Aorta (tissue), 5 donors: ENCODE measurements at places on chromosomes 7 and 10.
A peak's percentile ranks its signal among the peaks of the same experiment; 100 is the strongest.

DNA sequence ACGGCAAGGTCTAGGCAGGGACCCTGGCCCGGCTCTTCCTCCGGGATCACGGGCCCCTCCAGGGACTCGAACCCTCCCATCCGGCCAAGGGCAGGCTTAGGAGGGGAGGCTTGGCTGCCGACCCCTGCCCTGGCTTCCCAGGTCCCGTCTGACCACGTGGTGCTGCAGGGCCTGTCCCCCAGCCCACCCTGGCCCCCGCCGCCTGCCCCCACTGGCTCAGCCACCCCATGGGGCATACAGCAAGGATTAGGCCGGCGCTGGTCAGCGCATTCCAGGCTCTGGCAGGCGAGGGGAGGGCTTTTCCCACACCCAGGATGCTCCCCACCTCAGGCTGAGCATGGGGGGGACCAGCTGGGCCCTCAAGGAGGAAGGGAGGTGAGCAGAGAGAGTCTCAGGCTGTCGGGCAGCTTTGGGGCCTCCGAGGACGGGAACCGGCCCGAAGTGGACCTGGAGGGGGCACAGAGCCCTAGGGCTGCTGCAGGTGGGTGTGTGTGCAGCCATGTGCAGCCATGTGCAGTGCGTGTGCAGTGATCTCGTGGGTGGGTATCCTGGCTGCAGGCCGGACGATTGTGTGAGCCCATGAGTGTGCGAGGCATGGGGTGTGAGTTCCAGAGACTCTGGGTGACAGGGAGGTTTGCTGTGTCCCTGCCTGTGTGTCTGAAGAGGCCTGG lies 713 bp upstream of the GRIFIN start:
- no peak for DNase-seq

GRCh38 chr10:98293550-98294269 lies 25.7 kb upstream of the LOXL4 start:
- DNase-seq, result no peak

GRCh38 chr7:25093268-25093826 lies 31.7 kb downstream of the CYCS start:
- peak; percentile 90 for DNase-seq

DNA sequence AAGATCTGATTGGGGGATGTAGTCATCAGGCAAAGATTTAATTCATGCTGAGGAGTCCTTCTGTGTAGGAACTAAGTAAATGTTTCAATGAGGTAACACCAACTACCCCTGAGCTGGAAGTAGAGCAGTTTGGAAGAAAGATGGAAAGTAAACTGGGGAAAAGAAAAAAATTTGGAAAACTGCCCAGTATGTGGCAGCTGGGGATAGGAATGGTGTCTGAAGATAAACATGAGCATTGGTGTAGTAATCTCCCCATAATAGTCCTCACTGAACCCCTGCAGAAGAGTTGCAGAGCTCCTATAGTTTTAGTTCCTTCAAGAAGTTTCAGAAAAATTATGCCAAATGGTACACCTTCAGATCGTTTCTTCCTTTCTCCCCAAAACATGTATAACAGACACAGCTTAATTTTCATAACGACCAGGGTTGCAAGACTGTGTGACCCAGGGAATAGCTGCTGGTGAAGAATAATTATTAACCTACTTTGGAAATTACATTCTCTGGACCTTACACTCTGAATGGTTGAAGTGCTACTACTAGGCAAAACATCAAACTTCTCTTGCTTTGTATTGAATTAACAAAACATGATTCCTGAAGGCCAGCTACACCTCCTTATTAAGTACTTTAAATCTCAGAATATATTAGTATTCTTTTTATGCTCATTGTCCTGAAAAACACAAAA lies 446.4 kb upstream of the NRG3 start:
- no peak for DNase-seq

- no peak for DNase-seq
These were observed 27.1 kb downstream of the RBM17 start for GRCh38 chr10:6115824-6116350.

DNA sequence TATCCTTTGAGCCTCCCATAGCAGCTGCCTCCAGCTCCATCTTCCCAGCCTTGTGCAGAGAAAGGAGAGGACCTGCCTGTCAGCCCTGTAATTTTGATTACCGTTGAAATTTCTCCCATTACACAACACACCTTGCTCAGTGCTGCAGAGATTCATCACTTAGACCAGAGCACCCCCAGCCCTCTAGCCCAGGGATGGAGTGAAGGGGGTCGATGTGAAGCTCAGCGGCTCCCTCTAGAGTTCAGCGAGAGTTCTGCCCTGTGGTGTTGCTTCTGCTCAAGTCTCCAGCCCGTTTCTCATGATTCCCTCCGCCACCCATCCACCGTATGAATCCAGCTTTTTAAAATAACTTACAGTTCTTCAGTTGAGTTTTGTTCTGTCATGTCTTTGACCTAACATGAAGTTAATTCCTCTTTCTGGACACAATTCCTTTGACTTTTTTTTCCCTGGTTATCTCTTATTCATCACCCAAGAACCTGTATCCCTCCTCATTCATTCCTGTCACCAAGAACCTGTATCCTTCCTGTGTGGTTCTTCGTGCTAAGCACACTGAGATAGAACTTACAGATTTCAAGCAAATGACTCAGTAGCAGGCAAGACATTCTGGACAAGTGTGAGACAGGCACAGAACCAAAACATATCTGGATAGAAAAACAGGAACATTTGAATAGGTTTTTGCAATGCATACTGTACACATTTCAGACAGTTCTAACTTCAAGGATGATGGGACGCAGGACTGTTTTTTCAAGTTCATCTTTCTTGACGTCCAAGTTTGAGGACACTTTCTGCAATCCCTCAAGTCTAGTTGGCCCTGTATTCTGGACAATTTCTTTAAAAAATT lies 35.0 kb upstream of the ZNF32 start:
- no peak for DNase-seq

DNA sequence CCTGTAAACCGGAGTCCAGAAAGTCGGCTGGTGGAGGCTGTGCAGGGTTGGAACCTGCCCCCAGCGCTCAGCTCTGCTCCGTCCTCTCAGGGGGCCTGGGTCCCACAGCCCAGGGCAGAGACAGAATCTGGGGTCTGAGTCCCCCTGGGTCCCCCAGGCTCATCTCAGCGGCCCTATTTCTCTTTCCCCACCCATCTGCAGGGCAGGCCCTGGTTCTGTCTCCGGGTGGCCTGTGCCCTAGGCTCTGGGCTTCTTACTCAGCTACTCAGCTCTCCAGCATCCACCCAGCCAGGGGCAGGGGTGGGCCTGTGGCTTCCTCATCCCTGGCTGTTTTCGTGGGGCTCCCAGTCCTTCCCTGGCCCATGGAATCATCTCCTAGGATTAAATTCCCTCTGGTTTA lies 183.4 kb downstream of the ADARB2 start:
- peak; percentile 39 for DNase-seq

DNA sequence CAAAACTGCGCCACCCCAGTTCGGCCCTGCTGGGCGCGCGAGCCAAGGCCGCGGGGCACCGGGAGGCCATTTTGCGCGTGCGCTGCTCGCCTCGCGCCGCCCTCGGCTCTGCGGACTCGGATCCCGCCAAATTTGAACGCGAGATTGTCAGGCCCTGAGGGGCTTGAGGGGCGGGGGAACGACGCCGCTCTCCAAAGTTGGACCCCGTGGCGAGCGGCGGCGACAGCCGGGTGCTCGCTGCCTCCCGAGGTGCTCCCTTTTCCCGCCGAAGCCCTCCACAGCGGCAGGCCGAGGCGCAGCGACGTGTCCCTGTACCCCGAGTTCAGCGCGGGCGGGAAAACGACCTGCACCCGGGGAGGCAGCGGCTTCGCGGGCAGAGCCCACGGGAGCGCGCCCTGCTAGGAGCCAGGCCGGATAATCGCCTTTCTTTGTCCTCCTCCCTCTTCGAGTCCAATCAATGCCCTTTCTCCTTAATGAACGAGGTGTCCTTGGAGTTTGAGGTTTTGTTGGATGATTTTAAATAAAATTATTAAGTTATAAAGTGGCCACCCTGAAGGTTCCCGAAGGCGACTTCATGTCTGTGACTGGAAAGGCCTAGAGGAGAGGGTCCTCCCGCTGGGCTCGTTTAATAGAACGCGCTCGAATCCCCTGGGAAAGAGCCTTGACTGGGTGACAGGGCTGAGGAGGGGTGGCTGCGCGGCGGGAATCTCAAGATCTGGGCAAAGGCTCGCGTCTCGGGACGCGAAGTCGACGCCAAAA lies 10.7 kb upstream of the SPAG6 start:
- peak; percentile 79 for DNase-seq

DNA sequence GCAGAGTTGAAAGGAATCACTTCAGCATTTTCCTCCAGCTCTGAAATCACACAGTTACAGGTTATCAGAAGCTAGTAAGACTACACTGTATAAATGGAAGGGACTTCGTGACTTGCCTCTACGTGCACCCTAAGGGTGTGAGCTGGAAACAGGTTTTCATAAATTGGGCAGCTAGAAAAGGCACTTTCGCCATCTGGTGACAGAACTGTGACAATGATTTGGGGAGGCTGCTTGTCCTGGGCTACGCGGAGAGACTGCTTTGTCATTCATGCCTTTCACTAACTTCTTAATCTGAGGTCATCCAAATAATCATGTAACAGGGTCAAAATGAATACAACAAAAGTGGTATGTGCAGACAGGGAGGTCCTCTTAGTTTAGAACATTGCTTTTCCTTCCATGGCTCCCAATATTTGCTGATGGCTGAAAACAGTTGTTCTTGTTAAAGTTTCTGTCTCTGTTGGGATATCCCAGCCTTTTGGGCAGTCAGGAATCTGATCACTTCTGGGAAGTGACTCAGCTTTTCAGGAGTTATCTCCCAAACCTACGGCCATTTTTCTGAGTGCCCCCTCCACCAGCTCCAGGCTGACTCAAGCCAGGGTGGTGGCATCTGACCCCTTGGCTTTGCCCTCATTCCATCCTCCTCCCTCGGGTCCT lies 17.8 kb downstream of the VWC2 start:
- DNase-seq, result no peak

DNA sequence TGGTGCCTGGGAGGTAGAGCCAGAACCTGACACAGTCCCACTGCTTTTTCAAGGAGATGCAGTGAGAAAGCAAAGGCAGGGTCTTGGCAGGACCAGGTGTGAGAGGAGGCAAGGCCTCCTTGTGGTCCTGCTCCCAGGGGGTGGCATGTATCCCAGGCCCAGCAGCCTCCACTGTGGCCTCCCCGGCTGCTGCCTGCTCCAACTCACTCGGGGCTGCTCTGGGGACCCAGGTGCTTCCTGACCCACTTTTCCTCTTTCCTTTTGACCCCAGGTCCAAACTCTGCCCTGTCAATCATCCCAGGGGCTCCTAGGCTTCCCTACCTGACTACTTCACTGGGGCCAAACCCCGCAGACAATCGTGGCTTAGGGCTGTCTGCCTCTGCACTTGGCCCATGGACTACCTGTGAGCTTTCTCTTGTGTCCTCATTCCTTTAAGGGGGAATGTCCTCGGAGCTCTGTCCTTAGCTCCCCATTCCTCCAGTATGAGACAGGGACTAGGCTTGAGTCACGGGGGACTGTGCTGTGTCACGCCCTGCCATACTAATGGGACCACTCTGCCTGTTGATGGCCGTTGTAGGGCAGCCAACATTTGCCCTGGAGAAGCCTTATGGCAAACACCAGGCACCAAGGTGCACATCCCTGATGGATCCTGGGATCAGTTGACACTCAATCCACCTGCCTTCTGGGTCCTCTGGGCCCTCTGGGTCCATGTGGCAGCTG lies 1.1 kb upstream of the AEBP1 start:
- peak; percentile 42 for DNase-seq

DNA sequence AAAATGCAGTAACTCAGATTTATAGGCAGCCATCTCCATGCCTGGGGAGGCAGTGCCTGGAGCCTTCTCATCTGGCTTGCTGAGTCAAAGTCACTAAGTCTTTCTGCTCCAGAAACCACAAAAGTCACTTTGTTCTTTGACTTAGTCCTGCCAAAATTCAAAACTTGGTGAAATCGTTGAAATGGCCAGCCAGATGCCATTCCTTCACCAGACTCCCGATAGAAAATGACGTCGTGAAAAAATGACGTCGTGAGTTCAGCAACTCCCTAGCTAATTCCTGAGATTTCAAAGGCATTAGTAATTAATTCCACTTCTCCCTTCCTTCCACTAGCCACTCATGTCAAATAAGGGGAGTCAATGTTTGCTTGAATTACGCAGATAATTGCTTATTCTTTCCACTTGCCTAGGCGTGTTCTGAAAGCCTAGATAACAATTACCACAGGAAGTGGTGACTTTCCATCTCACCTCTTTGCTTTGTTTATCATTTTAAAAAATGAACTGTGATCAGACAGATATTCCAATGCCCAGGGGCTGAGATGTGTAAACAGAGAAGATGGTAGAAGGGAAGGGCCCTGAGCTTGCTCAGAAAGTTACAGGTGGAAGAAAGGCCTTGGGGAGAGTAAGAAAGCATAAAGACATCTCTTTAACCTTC lies 48.5 kb upstream of the OSBPL3 start:
- DNase-seq, result no peak

GRCh38 chr7:44736896-44737295 lies 11.8 kb upstream of the ZMIZ2 start:
- DNase-seq, result no peak

GRCh38 chr10:21807180-21807579 lies 196.3 kb downstream of the DNAJC1 start:
- DNase-seq, result no peak

DNA sequence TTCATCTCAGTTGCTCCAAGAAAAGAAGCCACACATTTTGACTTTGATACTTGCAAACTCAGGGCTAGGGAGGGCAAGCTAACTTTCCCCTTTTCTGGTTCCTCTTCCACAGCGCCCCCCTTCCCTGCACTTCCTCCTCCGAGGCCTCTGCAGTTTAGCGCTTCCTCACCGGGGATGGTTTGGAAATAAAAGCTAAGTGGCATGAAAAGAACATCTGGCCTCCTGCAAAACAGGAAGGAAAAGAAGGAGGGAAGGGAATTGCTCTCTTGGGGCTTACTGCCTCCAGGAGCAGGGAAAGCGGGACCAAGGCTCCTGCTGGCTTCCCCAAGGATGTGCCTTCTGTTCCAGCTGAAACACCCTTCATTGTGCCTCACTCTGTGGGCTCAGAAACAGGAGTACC lies 42.3 kb downstream of the PRKCQ start:
- peak; percentile 74 for DNase-seq

- DNase-seq, result no peak
These were observed 80.0 kb downstream of the EEPD1 start for GRCh38 chr7:36232971-36233550.

GRCh38 chr7:124577256-124577655 lies 188.3 kb downstream of the GPR37 start:
- DNase-seq, result no peak

- no peak for DNase-seq
These were observed 64.8 kb downstream of the CALD1 start for GRCh38 chr7:134844200-134844599.

GRCh38 chr10:71272056-71272771 lies 46.8 kb upstream of the SLC29A3 start:
- no peak for DNase-seq

- peak; percentile 45 for DNase-seq
These were observed 3.3 kb upstream of the SEC31B start for GRCh38 chr10:100522945-100523344.

DNA sequence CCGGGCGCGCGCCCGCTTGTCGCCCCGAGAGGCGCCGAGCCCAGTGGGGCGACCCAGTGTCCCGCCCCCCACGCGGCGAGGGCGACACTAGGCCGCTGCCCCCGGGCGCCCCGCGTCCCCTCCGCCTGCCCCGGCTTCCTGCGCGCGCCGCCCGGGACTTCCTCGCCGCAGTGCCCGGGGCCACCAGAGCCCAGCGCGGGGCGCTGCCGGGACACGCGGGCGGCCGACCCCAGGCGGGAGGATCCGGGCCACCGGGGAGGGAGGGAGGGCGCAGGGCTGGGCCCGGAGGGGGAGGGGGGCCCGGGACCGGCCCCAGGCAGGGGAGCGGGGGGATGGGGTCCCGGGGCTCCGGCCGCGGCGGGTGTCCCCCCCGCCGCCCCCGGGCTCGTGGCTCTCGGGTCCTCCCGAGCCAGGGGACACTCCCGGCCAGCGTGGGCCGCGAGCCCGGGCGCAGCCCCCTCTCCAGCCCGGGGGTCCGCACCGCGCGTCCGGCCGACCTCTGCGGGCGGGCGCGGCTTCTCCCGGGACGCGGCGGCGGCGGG lies 435 bp upstream of the PWWP2B start:
- DNase-seq, result peak; percentile 75
